Stimulated activated CD4-positive, alpha-beta T cell treated with anti-CD3 and anti-CD28 coated beads, Interleukin-1b, Interleukin-23, amount 100 ng/mL, for 4 hours (primary cell): ENCODE measurements at places on chromosomes 1 and 21.

DNA sequence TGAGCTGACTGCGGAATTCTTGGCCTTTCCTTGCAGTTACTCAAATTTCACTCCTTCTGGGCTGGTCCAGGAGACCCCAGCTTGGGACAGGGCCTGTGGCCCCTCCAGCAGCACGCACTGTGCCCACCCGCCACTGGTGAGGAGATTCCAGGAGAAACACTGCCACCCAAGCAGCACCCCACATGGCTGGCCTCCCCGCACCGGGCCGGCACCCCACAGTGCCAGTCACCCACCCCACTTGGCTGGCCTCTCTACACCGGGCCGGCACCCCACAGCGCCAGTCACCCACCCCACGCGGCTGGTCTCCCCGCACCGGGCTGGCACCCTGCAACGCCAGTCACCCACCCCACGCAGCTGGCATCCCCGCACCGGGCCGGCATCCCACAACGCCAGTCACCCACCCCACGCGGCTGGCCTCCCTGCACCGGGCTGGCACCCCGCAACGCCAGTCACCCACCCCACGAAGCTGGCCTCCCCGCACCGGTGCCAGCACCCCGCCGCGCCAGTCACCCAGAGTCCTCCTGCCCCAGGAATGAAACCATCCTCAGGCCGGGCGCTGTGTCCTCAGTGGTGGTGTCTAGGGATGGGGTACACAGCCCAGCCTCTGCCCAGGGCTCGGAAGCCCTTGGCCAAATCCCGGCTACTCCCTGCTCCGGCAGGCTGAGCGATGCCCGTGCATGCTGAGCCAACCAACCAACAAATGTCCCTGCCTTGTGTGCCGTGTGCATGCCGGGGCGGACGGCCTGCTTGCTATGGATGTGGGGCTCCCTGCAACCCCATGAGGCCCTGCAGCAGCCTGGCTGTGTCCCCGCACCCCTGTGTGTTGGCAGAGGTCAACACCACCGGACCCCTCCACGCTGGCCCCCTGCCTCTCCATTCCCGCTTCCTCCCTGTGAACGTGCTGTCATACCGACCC lies 38.6 kb upstream of the TSPEAR start:
- no peak for DNase-seq

GRCh38 chr1:11703357-11704193 lies 12.1 kb downstream of the DRAXIN start:
- DNase-seq: no peak

- DNase-seq: peak; percentile 70
These were observed 1.9 kb upstream of the DHRS3 start for GRCh38 chr1:12619792-12620487.

- no peak for DNase-seq
These were observed 120.4 kb downstream of the SNX7 start for GRCh38 chr1:98781906-98782305.

- no peak for DNase-seq
These were observed 447 bp downstream of the TTC34 start for GRCh38 chr1:2801046-2801445.
